ENCODE measurements at places on chromosomes 4 and X.

- peak; percentile 45 for DNase-seq
These were observed 37.7 kb upstream of the RAB33B start for GRCh38 chr4:139416073-139416673.

DNA sequence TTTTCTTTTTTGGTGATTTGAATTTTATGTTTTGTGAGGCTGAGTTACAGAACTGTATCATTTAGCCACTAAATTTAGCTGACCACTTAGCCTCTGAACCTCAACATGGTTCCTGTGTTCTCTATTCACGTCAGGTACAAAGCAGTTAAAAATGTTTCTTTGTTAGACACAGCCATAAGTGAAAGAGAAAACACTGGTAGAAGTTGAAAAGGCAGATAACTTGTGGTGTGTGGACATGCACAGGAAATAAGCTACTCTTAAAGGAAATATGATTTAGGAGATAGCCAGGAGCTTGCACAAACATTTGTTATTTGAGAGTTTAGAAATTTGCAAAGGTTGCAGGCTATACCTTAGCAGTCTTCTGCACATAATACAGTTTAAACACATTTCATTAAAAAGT is 171.0 kb upstream of the RPS6KA3 start:
- DNase-seq: no peak

- peak; percentile 20 for DNase-seq
These were observed 32.4 kb upstream of the BCOR start for GRCh38 chrX:40130207-40130606.

DNA sequence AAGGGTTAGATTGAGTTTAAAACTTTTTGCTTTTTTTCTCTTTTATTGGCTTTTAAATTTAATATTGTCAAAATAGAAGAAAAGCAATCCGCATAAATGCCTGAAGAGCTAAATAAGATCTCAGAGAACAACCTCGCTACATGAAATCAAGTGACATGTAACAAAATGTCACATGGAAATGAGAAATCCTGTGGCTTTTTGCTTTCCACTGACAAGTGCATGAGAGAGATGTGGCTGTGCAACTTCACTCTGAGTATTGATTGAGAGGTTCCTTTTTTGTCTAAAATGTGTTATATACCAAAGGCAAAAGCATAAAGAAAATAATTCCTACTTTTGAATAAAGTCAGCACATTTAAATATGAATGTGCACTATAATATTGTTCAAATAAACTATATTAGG is 263.5 kb downstream of the MAPK10 start:
- DNase-seq: no peak

DNA sequence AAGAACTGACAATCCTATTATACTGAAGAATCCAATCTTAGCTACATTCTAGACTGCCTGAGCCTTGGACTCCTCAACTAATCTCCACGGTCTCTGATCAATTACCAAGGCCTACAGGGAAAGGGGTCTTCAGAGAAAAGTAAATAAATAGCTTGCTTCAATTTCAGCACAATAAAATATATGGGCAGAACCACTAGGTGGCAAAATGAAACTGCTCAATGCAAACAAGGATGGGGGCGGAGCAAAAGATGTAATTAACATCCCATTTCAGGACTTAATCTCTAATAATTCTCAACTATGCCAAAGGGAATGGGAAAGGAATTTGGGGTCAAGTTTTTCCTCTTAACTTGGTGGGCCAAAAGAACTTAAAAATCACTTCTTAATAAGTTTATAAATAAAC is 78.4 kb upstream of the MAP3K15 start:
- DNase-seq: peak; percentile 35

GRCh38 chr4:15575966-15576365 is 79.2 kb downstream of the FBXL5 start:
- no peak for DNase-seq

DNA sequence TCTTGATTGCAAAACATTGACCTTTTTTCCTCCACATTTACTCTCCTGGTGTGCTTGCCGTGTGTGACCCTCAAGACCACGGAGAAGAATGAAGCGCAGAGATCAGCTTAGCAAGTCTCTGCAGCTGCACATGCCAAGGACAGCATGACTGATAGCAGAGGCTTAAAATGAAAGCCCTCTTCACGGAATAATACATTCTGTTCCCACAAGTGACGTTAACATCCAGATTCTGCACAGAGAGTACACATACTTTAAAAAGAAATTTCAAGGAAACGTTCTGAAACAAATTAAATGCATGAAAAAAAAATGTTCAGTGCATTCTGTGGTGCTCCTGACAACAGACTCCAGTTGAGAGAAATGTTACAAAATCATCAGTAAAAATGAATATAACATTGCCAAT is 60.9 kb downstream of the SLC7A11 start:
- peak; percentile 35 for DNase-seq

DNA sequence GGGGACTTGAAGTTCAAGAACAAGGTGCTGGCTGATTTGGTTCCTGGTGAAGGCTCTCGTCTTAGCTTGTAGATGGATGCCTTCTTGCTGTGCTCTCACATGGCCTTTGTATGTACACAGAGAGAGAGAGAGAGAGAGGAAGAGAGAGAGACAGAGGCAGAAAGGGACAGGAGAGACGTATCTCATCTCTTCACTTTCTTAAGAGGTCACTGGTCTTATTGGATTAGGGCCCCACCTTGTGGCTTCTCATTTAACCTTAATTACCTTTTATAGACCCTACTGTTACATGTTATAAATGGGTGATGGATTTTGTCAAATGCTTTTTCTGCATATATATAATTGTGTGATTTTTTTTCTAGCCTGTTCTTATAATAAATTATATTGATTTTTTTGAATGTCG is 1444.2 kb downstream of the ADGRL3 start:
- peak; percentile 5 for DNase-seq

DNA sequence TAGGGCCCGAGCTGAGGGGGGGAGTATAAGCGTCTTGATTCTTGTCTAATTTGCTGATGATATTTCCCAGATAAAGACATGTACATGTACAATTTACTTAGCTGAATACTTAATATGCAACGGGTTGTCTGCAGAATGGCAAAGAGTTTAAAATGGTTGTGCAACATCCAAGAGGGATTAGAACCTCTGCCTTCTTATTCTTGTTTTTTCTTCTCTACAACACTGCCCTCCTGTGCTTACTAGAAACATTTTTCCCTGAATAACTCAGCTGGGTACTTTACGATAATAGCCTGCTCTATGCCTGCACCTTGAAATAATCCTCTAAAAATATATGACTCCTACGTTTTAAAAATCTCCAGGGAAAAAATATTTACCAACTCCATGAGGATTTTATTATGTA is 41.8 kb downstream of the INTS12 start:
- peak; percentile 18 for DNase-seq

GRCh38 chr4:120829113-120829831 is 93.3 kb downstream of the PRDM5 start:
- DNase-seq: no peak

DNA sequence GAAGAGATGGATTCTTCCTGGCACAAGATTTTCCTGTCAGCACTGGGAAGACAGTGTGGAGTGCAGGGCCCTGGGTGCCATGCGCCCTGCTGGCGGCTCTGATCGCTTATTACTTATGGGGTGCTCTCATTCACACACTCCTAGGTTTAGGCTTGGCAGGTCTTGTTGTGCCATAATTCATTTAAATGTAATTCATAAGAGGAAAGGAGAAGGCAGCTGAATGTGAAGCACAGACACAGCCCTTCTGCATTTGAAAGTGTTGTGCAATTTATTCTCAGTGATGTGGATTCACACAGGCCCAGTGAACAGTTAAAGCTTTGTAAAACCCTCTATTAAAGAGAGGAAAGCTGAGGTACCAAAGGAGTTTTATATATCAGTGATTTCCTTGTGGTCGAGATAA is 249.7 kb downstream of the C4orf33 start:
- no peak for DNase-seq

DNA sequence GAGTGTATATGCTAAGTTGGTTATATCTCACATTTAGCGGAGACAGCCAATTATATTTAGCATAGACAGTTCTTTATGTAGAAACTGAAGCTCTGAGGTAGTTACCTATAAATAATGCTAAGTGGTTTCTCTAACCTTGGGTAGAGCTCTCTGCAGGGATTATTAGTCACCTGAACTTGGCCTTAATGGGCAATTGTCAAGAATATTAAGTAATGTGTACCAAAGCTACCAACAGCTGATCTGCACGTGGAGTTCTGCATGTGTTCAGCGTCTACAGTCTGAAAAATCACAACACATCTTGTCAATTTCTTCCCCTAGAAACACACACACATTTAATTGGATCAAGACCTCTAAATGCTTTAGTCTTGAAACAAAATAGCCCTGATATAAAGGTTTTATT is 740.6 kb upstream of the FAM241A start:
- DNase-seq: no peak

DNA sequence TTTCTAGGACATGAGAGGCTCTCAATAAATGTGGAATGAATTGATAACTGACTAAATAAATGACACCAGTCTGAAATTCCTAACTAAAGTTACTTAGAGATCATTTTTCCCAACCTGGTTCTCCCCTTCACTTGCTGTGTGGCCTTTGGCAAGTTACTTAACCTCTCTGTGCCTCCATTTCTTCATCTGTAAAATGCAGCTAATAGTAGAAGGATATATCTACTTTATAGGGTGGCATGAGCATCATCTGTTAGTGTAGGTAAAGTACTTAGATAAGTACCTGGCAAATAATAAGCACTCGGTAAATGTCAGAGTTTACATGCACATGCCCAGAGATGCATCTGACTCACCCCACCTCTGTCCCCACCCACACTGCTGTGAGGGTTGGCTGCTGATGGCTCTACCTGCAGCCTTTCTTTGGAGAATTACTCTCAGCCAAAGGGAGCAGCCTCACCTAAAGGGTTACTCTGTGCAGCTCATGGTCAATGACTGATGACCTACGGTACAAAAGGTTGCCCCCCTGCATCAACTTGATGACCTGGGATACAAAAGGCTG is 139.3 kb downstream of the CHIC2 start:
- no peak for DNase-seq

DNA sequence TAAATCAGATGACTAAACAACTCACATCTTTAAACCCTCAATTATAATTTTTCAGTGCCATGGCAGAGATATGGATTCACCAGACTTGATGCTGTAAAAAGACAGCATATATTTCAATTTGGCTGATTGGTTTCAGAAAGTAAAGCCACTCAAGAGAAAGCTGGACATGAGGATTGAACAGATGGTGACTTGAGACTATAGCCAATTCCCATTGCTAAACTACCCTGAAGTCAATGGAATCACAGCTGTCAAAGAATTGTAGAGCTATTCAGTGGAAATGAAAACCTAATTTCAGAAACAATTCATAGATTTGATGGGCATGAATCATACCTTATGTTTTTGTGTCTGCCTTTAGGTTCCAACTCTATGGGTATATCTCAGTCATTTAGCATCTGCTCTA is 510.6 kb upstream of the BOD1L1 start:
- DNase-seq: no peak

DNA sequence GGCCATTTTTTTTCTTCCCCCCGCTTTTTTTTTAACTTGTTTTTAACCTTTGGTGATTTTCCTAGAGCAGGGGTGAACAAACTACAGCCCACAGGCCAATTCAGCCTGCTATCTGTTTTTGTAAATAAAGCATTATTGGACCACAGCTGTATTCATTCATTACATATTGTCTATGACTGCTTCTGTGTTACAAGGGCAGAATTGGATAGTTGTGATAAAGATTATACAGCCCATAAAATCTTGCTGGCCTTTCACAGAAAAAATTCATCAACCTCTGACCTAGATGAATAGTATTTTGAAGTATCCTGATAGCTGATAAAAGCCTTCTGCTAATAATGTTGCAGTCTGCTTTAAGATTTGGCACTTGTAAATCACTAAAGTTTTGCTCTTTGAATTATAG is 63.4 kb downstream of the SMAD1 start:
- DNase-seq: no peak

DNA sequence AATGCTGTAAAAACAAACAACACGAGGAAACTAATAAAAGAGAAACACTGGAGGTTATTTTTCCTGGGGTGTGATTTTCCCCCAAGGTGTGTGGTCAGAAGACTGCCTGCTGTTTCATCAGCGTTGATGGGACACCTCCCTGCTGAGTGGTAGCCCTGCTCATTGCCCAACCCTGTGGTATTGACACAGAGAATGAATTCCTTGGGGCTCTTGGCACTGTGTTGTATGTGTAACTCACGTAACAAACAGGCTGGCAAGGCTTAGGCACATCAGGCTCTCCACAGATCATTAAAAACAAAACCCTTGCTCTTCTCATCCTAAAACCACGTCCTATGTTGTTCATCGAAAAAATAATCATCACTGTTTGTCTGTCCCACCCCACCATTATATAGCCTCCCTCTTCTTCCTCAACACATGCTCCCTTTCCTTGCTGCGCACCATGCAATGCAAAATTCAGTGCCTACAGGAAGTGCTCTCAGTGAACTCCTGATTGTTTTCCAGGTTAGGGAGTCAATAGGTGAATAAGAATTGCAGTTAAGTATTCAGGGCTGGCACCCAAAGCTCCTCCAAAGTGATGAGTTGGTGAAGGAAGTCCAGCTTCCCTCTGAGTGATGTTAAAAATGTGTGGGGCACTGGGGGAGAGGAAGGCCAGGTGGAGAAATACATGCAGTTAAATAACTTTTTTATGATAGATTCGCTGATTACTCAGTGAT is 11.4 kb upstream of the PUDP start:
- DNase-seq: no peak

DNA sequence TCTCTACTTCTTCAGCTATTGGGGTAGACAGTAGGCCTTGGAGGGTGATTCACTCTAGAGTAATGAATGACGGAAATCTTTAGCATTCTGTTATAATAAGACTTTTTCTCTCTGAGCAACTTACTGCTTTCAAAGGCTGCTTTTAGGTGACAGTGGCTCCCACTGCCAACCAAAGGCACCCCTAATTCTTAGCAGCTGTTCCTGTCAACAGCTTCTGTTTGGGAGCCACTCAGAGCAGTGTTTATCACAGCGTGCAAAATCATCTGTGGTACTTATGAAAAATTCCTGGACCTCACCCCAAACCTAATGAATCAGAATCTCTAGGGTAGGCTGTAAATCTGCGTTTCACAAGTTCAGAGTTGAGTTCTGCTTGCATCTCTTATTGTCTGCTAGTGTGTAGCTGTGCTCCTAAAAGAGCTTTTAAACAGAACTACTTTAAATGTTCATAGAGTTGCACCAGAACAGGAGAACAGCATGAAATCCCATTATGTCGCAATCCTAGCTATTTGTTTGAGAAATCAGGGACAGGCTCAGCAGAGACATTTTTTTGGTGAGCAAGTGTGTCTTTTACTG is 52.8 kb upstream of the POU4F2 start:
- DNase-seq: no peak

DNA sequence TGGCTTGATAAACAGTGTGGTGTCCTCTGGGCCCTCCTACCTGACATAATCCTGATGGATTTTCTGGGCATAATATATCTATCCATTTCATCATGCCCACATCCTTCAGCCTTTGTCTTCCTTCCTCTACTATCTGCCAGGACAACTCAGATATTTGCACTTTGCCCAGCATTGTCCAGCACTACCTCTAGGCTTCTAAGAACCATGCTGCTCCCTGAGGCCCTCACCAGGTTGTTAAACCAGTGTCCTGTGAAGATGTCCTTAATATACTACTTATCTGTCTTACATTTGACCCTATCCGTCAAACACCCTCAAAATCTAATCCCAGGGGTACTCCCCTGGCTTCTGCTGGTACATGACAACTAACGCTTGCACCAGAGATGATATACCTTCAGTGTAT is 58.2 kb upstream of the MAML3 start:
- no peak for DNase-seq

Data from astrocyte of the cerebellum (primary cell).